ENCODE measurements at places on chromosomes 5 and 9. TPM values are rescaled to one million over a fixed set of nuclear protein-coding genes. Genes with fewer than 3 reads are reported as not detected.

HSPB3 gene
- total RNA-seq: not detected

GPR107 gene
- total RNA-seq: 23.7 TPM

HMMR gene
- total RNA-seq: 0.76 TPM

ZBTB34 gene
- 3.3 TPM for total RNA-seq

KIF20A gene
- total RNA-seq: not detected

FBLL1 gene
- total RNA-seq: not detected

SHC3 gene
- total RNA-seq: not detected

CCDC192 gene
- total RNA-seq: not detected

DAB2IP gene
- 0.58 TPM for total RNA-seq

SLC46A2 gene
- total RNA-seq: not detected

PTBP3 gene
- 112 TPM for total RNA-seq
